ENCODE measurements at places on chromosomes 16 and 17. TPM values are rescaled to one million over a fixed set of nuclear protein-coding genes. Genes with fewer than 3 reads are reported as not detected.

- no peak for DNase-seq
Observed at GRCh38 chr17:27491713-27492190, 35.5 kb downstream of the KSR1 start.

DNA sequence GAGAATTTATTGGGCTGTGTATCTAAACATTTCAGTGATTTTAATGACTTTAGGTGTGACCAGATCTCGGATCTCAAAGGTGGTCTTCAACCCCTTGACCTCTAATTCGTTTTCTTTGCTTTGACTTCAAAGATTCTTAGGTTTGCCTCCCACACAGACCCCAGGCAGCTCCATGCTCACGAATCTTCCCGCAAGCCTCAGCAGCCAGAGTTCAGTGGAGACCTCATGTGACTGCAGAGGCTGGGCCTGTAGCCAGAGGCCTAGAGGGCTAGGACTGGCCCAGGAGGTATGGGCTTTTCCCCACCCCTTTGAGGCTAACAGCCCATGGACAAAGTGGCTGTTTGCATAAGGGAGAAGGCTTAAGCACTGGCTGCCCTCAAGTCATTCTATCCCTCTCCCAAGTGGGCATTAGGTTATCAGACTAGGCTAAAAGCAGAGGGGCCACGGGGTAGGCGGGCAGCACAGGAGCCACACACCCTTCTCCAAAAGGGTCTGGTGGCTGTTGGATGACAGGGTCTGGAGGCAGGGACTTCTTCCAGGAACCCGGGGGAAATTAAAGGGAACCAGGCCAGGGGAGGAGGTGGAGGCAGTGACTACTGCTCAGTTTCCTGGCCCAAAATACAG is 3.0 kb downstream of the HIRIP3 start:
- no peak for DNase-seq

The NPIPA1 gene
- total RNA-seq, result 85.1 TPM

DNA sequence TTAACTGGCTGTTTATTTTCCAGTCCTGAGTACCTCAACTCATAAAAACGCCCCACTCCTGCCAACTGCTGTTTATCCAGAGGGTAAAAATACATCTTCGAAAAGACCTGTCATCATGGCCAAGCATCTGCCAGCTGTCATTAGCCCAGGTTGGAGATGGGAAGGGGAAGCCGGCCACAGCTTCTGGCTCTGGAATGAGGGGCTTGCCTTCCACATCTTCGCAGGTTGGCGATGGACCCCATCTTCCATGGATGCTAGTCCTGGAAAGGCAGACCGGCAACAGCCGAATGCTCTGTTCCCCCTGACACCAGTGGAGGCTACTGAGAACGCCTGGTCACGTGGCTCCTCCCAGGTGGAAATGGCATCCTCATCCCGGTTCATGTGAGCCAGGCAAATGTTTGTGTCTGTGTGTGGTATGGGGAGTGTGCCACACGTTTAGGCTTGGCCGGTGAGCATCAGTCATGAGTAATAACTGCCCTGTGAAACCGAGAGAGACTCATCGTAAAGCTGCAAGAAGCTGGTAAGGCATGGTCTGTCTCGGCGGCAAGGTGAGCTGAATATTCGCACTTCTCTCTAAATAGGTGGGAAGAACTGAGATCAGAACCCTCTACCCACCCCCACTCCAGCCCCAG is 420 bp upstream of the KRTAP17-1 start:
- DNase-seq, result no peak

GRCh38 chr17:4742629-4743028 is 2.9 kb upstream of the CXCL16 start:
- no peak for DNase-seq

DNA sequence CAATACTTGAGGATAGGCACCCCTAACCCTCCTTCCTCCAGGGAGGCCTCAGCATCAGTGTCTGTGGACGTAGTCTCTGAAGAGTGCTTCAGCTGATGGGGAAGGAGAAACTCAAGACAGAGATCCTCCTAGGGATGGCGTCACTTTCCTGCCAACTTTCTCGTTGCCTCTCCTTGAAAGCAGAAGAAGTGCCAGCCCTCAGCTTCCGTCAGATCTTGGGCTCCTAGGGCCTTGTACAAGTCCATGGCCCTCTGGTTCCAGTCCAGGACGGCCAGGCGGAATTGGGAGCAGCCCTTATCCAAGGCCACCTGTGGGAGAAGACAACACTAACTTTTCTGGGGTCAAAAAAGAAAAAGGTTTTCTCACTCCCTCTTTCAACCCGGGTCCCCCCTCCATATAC is 1.3 kb downstream of the SAT2 start:
- DNase-seq, result no peak

- DNase-seq, result no peak
Observed at GRCh38 chr17:68470961-68471360, 13.7 kb upstream of the WIPI1 start.

The INCA1 gene
- 0.20 TPM for total RNA-seq

The RASL10B gene
- 0.49 TPM for total RNA-seq

The GPR179 gene
- total RNA-seq, result 0.10 TPM

DNA sequence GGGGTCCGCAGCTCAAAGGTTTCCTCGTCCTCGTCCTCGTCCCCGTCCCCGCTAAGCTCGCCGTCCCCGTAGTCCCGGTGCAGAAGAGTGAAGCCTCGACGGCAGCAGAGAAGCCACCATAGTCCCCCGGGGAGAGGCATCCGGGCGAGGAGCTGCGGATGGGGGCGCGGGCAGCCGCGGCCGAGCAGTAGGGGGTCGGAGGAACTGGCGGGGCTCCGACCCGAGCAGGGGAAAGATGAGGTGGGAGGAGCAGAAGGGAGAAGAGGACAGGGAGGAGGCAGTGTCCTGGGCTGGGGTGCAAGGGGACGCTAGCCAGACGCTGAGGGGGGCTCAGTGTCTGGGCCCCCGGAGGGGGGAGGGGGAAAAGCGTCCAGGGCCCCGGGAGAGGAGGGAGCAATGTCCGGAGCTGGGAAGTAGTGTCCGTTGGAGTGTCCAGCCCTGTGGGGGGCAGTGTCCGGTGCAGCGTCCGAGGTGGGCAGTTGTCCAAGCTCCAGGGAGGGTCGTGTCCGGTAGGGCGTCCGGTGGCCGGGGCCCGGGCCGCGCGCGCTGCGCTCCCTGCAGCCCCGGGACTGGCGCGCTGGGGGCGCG is at the start of gene PLEKHH3:
PLEKHH3 (minus strand) TSS at position 571 of the 588 bp plus-strand sequence; CDS start at position 140, 431 bp downstream.
- no peak for DNase-seq

DNA sequence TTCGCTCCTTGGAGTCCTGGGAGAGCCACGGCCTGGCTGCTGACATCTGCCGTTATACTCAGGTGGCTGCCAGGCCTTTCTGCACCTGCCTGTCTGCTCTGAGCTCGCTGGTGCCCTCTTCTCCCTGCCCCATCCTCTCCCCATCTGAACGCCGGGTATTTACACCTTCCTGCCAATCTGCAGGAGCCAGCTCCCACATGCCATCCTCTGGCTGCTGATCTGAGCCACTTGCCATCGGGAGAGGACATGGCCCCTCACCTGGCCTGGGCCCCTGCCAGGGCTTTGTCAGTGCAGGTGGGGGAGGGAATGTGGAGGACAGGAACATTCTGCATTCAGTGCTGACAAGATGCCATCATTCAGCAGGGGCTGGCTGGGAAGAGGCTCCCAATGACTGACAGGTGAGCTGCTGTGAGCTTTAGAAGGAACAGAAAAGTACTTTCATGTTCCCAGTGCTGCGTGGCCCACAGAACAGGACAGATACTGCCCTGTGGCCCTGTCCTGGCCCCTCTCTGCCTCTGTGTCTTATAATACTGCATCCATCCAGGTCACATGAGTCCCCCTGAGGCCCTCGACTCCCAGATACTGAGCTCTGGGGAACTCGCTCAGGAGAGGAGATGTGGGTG is 96.3 kb upstream of the ZNF469 start:
- DNase-seq, result no peak

- no peak for DNase-seq
Observed at GRCh38 chr17:16517477-16517876, 25.5 kb upstream of the LRRC75A start.

- no peak for DNase-seq
Observed at GRCh38 chr17:47741109-47741792, 8.2 kb downstream of the TBX21 start.

The FOXN1 gene
- 3.0 TPM for total RNA-seq

DNA sequence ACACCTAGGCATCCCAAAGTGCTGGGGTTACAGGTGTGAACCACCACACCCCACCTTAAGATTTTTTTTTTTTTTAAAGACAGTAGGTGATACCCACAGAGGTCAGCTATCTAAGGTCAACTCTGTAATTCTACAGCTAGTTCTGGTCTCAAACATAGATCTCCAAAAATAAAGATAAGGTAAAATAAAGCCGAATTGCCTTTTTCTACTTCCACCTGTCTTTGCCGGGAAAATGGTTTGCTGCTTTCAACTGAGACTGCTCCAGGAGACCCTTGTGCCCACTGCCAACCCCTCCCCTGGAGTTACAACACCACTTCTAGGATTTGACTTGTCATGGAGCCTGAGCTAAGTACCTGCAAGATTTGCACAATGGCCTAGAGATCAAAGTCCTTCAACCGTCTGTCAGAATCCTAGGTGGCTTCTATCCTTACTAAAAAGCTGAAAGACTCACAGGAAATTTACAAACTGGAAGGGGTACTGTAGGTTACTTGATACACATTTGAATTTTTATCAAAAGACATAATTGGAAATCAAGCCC is 4.7 kb upstream of the CNOT1 start:
- no peak for DNase-seq

DNA sequence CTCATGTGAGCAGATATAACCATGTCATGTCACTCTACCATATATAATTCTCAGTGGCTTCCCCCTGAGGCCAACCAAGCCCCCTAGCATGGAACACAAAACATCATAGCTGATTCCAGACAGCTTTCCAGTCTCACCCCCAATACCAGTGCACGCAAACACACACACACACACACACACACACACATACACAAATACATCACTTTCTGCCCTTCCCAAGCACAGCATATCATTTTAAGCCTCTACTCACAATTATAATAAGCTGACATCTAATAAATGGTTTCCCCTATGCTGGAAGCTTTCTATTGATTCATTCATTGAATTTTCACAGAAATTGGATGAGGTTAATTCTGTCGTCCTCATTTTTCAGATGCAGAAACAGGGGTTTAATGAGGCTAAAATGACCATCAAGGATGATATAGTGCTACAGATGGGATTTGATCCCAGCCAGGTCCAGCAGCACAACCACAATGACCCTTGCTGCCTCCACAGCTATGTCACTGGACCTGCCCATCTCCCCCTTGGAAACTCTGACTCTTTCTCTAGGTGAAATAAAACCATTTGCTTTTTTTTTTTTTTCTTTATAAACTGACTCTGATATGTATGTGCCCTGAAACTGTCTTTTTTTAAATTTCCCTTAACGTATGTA is 131.1 kb downstream of the TMEM114 start:
- no peak for DNase-seq
